Breast epithelium (tissue), 4 donors: ENCODE measurements at places on chromosomes 6 and 20.

DNA sequence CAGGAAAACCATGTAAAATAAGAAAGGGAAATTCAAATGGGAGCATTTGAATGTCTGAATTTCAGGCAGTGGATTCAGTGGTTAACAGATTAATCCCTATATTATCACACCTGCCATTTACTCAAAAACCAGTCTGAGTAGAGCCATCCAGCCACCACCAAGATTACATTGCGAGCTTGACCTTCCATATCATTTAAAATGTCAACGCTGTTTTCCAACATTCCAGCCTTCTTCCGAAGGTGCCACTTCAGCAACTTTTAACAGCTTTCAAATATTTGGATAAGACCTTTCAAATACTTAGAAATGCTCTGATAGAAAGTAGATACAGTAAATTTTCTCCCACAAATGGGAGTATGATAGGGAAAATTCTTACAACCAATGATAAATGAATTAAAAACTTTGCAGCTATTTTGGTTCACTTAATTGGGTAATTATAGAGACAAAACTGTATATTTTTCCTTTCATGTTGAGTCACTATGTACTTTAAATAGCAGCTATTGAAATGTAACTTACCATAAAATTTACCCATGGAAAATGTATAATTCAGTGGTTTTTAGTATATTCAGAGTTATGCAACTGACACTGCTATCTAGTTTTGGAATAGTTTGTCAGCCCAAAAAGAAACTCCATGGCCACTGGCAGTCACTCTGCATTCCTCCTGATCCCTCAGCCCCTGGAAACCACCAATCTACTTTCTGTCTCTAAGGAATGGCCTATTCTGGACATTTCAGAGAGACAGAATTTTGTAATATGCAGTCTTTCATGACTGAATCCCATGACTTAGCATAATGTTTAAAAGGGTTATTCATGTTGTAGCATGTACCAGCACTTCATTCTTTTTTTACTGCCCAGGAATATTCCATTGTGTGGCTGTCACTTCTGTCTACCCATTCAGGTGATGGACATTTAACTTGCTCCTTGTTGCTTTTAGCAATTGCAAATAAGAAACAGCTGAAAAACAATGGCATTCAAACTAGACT is 21.5 kb downstream of the EZR start:
- no peak for DNase-seq
- no peaks in the 10 kb centered on the region for H3K4me1 ChIP-seq
- H3K27me3 ChIP-seq: no peaks in the 10 kb centered on the region
- H3K27ac ChIP-seq: peak overlapping the region; percentile 8
- no peaks in the 10 kb centered on the region for H3K36me3 ChIP-seq

GRCh38 chr6:105500693-105501092 is 97.8 kb upstream of the PREP start:
- no peaks in the 10 kb centered on the region for H3K4me1 ChIP-seq
- no peak overlapping the region for H3K27ac ChIP-seq
- H3K4me3 ChIP-seq: no peak overlapping the region
- no peak for DNase-seq
- H3K36me3 ChIP-seq: no peaks in the 10 kb centered on the region

- no peaks in the 10 kb centered on the region for H3K4me1 ChIP-seq
- H3K36me3 ChIP-seq: peaks cover 11% of the 10 kb centered on the region
- no peak for DNase-seq
Observed at GRCh38 chr20:34538671-34539123, 19.8 kb upstream of the MAP1LC3A start.

GRCh38 chr6:137964876-137965275 is 97.8 kb downstream of the TNFAIP3 start:
- DNase-seq: no peak
- no peak overlapping the region for H3K4me3 ChIP-seq
- no peak overlapping the region for H3K27ac ChIP-seq
- H3K27me3 ChIP-seq: no peaks in the 10 kb centered on the region
- peaks cover 4% of the 10 kb centered on the region for H3K4me1 ChIP-seq
- H3K36me3 ChIP-seq: no peaks in the 10 kb centered on the region

- H3K27me3 ChIP-seq: no peaks in the 10 kb centered on the region
- no peaks in the 10 kb centered on the region for H3K4me1 ChIP-seq
- no peak overlapping the region for H3K4me3 ChIP-seq
- no peaks in the 10 kb centered on the region for H3K36me3 ChIP-seq
- DNase-seq: no peak
Observed at GRCh38 chr20:48532028-48532427, 295.8 kb downstream of the PREX1 start.

- H3K4me1 ChIP-seq: no peaks in the 10 kb centered on the region
- H3K36me3 ChIP-seq: no peaks in the 10 kb centered on the region
- no peak overlapping the region for H3K4me3 ChIP-seq
- H3K27ac ChIP-seq: no peak overlapping the region
- H3K27me3 ChIP-seq: no peaks in the 10 kb centered on the region
Observed at GRCh38 chr6:168960551-168961263, 292.9 kb downstream of the THBS2 start.

GRCh38 chr20:2153326-2153725 is 51.7 kb downstream of the STK35 start:
- H3K4me1 ChIP-seq: peaks cover 7% of the 10 kb centered on the region
- no peaks in the 10 kb centered on the region for H3K27me3 ChIP-seq
- H3K27ac ChIP-seq: no peak overlapping the region
- no peak for DNase-seq
- no peaks in the 10 kb centered on the region for H3K36me3 ChIP-seq

DNA sequence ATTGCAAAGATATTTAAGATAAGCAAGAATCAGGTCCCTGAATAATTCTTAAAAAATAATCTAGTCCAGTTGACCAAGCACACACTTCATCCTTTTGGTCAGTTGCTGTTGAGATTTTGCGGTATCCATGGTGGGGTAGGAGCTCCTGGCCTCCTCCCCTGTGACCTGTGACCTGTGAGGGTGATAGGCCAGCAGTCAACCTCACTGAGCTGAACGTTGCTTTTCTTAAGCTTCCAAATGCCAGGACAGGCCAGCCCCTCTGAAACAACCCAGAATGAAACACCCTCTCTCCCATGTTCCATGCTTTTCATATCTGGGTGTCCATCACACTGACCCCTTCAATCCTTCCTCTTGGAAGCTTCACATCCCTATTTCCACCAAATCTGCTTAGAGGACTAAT is 164.9 kb downstream of the THBS2 start:
- no peaks in the 10 kb centered on the region for H3K36me3 ChIP-seq
- no peak overlapping the region for H3K27ac ChIP-seq
- H3K4me3 ChIP-seq: no peak overlapping the region

DNA sequence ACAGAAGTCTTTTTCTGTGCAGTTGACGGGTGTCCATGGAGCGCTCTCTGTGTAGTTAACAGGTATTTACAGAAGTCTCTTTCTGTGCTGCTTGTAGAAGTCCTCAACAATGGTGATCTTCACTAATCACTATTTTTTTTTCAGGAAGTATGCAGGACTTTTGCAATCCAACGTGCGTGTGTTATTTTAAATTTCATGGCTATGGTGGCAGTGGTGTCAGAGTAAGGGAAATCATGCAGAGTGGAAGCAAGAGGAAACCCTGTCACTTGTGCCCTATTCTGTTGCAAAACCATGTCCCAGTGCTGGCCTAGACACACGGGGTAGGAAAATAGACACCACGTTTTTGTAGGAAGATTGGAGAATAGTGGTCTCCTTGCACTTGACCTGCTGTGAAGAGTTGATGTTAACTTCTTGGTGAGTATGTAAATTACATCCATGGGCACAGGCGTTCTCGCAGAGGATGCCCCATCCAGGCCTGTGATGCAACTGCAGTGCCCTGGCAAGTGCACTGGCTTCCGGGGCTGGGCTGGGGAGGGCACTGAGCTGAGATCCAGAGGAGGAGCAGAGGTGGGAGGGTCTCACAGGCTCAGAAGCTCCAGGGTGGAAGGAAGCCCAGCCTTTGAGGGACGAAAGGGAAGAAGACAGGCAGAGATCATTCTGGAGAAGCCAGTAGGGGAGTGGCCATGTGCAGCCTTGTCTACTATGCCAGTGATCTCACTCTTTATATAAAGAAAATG is 146.5 kb downstream of the SYCP2 start:
- no peak overlapping the region for H3K4me3 ChIP-seq
- DNase-seq: no peak
- H3K4me1 ChIP-seq: no peaks in the 10 kb centered on the region
- H3K27me3 ChIP-seq: no peaks in the 10 kb centered on the region
- H3K27ac ChIP-seq: no peak overlapping the region

- no peak overlapping the region for H3K4me3 ChIP-seq
- no peak overlapping the region for H3K27ac ChIP-seq
- no peaks in the 10 kb centered on the region for H3K36me3 ChIP-seq
Observed at GRCh38 chr6:10361428-10361827, 53.4 kb downstream of the TFAP2A start.

GRCh38 chr20:16360668-16361067 is 212.6 kb downstream of the KIF16B start:
- no peak for DNase-seq
- no peaks in the 10 kb centered on the region for H3K36me3 ChIP-seq
- no peak overlapping the region for H3K27ac ChIP-seq
- no peaks in the 10 kb centered on the region for H3K27me3 ChIP-seq
- no peak overlapping the region for H3K4me3 ChIP-seq
- no peaks in the 10 kb centered on the region for H3K4me1 ChIP-seq

DNA sequence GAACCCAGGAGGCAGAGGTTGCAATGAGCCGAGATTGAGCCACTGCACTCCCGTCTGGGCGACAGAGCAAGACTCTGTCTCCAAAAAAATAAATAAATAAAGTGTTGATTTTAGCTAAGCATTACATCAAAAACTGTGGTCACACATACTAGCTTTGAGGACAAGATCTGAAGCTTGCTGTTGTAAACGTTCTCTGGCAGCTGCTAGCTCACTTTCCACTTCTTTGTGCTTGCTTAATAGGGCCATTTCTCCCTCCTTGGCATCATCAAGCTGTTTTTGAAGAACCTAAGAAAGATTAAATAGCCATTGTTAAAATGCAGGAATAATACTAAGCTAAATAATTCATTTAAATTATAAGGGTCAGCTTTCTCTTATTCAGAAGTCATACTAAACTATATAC is 55.7 kb downstream of the FAM184A start:
- no peaks in the 10 kb centered on the region for H3K4me1 ChIP-seq
- no peak overlapping the region for H3K27ac ChIP-seq
- no peaks in the 10 kb centered on the region for H3K36me3 ChIP-seq
- no peaks in the 10 kb centered on the region for H3K27me3 ChIP-seq

DNA sequence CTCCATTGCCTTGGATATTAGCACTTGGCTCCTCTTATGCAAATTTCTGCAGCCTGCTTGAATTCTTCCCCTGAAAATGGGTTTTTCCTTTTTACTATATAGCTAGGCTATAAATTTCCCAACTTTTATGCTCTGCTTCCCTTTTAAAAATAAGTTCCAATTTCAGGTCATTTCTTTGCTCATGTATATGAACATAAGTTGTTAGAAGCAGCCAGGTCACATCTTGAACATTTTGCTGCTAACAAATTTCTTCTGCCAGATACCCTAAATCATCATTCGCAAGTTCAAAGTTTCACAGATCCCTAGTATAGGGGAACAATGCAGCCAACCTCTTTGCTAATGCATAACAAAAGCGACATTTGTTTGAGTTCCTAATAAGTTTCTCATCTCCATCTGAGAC is 34.5 kb upstream of the ENPP4 start:
- no peak overlapping the region for H3K4me3 ChIP-seq
- no peak overlapping the region for H3K27ac ChIP-seq
- H3K4me1 ChIP-seq: peaks cover 8% of the 10 kb centered on the region
- no peaks in the 10 kb centered on the region for H3K27me3 ChIP-seq

- no peaks in the 10 kb centered on the region for H3K27me3 ChIP-seq
- DNase-seq: no peak
- no peak overlapping the region for H3K27ac ChIP-seq
- H3K4me3 ChIP-seq: no peak overlapping the region
Observed at GRCh38 chr6:105112577-105112976, 67.2 kb downstream of the POPDC3 start.

- no peaks in the 10 kb centered on the region for H3K36me3 ChIP-seq
- H3K27me3 ChIP-seq: no peaks in the 10 kb centered on the region
- H3K4me1 ChIP-seq: no peaks in the 10 kb centered on the region
Observed at GRCh38 chr20:61590236-61590635, 338.2 kb downstream of the CDH4 start.

DNA sequence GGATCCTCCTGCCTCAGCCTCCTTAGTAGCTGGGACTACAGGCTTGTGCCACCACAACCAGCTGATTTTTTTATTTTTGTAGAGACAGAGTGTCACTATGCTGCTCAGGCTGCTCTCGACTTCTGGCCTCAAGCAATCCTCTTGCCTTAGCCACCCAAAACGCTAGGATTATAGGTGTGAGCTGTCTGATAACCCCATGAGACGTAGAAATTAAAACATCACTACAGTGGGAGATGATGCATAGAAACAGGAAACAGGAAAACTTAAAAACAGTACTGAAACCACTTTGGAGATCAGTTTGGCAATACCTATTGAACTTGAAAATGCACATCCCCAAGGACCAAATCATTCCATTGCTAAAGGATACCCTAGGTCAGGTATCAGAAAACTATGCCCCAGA is 10.8 kb downstream of the SENP6 start:
- H3K4me1 ChIP-seq: no peaks in the 10 kb centered on the region
- H3K27me3 ChIP-seq: no peaks in the 10 kb centered on the region
- H3K27ac ChIP-seq: peak overlapping the region; percentile 36

- peak overlapping the region; percentile 20 for H3K4me3 ChIP-seq
- no peaks in the 10 kb centered on the region for H3K27me3 ChIP-seq
- DNase-seq: no peak
- no peaks in the 10 kb centered on the region for H3K36me3 ChIP-seq
- no peaks in the 10 kb centered on the region for H3K4me1 ChIP-seq
Observed at GRCh38 chr6:127457456-127458064, 1.6 kb downstream of the KIAA0408 start.

GRCh38 chr6:6987749-6988148 is 120.0 kb upstream of the RREB1 start:
- no peak for DNase-seq
- no peak overlapping the region for H3K4me3 ChIP-seq
- no peak overlapping the region for H3K27ac ChIP-seq
- no peaks in the 10 kb centered on the region for H3K4me1 ChIP-seq
- H3K36me3 ChIP-seq: no peaks in the 10 kb centered on the region
